ENCODE measurements at places on chromosomes 11 and 22.

DNA sequence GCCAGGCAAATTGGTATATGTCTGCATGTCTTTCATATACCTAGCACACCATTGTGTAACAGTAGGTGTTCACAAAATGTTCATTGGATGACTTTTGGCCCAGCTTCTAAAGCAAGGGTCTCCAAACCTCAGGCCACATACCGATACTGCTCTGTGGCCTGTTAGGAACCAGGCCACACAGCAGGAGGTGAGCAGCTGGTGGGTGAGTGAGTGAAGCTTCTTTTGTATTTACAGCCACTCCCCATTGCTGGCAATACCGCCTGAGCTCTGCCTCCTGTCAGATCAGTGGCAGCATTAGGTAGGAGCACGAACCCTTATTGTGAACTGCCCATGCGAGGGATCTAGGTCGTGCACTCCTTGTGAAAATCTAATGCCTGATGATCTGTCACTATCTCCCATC is 836.6 kb downstream of the NTM start:
- no peak for DNase-seq

- no peak for DNase-seq
These were observed 8.1 kb downstream of the GNAZ start for GRCh38 chr22:23078462-23078787.

DNA sequence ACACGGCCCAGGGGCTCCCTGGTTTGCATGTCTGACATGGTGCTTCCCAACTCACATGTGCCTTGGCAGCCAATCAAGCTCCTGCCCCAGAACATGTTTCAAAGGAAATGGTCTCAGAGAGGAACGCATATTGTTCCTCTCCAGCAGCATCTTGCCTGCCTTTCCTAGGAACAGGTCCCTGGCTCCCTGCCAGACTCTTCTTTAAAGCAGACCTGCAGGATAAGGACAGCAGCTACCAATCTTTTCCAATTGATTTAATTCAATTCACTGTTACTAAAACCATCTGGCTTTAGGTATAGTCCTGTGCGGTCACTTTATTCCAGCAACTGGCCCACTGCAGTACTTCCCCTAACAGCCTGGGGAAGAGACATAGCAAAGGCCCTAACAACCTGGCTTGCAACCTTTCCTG is 79.9 kb downstream of the AMBRA1 start:
- DNase-seq, result peak; percentile 39

GRCh38 chr11:72635309-72635915 is 38.8 kb downstream of the PDE2A start:
- no peak for DNase-seq

- no peak for DNase-seq
These were observed 3.4 kb downstream of the SCGB1D4 start for GRCh38 chr11:62295504-62295903.

- no peak for DNase-seq
These were observed 333.9 kb upstream of the C11orf87 start for GRCh38 chr11:109088086-109088485.

DNA sequence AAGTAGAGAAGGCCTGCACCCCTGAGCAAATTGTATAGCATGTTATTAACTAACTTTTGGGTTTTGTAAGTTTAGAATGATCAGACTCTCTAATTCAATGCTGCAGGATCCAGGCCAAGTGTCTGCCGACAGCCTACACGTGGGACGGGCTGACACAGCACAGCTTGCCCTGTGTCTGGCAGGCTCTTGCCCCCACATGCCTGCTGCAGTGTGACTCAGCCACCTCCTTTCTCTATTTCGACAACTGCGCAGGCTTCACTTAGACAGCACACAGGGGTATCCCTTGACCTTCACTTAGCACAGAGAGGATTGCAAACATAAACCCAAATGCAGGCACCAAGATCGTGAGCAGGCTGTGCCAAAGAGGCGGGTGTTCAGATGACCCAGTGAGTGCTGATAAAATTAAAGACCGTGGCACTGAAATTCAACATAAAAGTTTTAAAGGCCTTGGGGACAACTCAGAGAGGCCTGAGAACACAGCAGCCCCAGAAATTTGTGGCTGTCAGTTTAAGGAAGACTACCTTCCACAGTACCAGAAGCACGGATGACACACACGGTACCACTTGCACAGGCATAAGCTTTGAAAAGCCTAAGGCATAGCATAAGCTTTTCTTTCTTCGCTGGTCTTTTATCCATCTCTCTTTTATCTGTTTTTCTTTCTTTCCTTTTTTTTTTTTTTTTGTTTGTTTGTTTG is 37.8 kb downstream of the SCN3B start:
- no peak for DNase-seq

DNA sequence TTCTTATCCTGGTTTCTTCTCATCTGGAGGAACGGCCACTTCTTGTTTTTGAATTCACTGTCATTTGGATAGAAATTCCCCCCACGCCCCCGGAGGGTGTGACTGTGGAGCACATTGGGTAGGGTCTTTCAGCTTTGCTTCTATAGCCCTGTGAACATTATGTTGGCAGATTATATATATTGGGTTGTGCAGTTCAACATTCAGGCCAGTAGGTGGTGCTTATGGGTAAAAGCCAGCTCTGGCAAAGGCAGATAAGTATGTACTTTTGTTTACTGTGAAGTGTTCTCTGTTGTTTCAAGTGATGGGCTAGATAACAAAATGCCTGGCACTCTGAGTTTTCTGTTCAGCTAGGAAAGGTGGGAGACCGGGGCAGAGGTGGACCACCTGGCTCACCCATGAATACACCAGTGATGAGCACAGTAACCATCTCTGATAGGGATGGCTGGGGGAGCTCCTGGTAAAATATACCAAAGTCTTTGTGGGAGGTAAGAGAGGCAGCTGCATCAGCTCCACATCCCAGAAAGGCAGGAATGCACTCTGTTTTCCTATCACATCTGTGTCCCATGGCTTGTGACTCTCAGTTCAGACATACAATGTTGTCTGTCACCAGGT is 1348.2 kb upstream of the RAG2 start:
- DNase-seq, result peak; percentile 66

- no peak for DNase-seq
These were observed 7.1 kb downstream of the SAA4 start for GRCh38 chr11:18229501-18229900.

- no peak for DNase-seq
These were observed 845.4 kb downstream of the OPCML start for GRCh38 chr11:132686886-132687285.

- no peak for DNase-seq
These were observed 54.2 kb downstream of the SLC25A17 start for GRCh38 chr22:40764763-40765441.

GRCh38 chr11:61281581-61282250 is 13.4 kb downstream of the VWCE start:
- DNase-seq, result peak; percentile 89

GRCh38 chr11:110453684-110454354 is 24.1 kb downstream of the FDX1 start:
- DNase-seq, result no peak

GRCh38 chr11:69921128-69922014 is 102.2 kb upstream of the FGF3 start:
- no peak for DNase-seq

DNA sequence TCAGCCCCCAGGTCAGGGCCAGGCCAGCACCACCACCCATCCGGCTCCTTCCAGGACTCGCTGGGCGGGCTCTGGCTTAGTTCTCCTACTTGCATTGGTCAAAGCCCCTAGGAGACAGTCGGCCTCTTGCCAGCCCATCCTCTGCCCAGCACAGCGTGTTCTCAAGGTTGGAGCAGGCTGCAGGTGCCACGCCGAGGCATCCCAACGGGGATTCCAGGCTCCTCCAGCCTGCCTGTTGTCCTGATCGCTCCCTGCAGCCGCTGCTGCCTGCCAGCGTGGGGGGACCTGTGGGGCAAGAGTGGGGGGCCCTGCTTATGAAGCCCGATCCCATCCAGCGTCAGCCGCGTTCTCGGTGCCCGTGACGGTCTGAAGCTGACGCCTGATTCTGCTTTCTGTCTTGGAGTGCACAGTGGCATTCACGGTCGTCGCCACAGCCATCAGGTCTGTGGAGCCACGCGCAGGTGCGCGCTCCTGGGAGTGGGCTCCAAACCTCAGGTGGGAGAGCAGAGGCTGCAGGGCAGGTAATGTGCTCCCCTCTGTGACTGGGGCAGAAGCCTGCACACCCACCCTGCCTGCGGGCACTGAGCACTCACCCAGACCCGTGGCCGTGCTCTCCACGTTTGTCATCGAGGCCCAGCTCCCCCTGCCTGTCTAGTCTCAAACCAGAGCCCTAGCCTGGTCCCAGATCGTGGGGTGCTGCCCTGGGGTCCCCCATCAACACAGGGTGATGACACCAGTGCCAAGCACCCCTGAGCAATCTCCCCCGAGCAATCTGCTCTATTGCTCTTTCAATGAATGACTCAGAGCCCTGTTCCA is 991.6 kb downstream of the BRD1 start:
- DNase-seq, result no peak

DNA sequence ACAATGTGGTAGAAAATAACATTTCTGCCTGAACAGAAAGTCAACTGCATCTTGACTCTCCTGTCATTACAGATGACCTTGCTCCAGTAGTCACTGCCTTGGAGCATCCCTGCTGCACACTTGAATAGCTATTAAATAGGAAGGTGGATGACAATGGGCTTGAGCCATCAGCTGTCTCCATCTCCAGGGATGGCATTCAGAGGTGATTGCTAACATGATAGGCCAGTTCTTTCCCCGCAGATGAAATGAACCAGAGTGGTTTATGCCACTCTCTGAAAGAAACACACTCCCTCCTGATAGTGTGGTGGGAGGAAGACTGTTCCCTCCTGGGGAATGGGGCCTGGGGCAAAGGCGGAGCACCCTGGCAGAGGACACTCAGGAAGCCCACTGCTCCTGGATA is 57.1 kb upstream of the OLFML1 start:
- DNase-seq, result no peak

GRCh38 chr11:16795146-16795545 is 56.7 kb downstream of the C11orf58 start:
- DNase-seq, result no peak

DNA sequence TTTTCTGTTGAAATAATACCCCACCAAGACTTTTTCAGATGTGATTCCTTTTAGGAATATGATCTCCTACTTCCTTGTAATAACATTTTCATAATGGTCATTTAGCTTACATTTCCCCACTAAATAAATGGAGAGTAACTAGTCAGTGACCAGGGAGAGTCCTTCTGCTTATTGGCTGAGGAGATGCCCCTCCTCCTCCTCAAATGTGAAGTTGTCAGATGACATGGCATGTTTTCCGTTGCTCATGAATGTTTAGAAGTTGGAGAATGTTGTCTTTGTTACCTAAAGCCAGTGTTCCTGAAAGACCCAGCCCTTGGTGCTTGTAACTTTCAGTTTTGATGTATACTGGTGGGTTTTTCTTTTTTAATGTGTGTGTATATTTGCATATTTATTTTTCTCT is 38.2 kb downstream of the CSRP3 start:
- DNase-seq, result no peak

DNA sequence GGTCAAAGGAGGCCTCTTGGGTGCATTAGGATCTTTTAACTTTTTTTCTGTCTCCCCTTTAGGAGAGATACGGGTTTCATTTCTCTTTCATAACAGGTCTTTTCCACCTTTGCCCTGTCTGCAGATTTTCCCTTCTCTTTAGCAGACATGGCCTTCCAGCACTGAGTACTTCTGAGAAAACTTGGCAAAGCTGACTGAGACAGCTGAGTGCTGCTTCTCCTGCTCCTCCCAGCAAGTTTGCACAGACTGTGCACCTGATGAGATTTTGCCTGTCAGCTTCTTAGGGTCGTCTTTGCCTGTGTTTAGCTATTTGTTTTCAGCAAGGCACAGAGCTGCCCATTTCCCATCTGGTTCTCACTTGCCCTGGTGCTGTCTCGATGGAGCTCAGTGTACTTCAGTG is 87.5 kb upstream of the TBCEL start:
- DNase-seq, result no peak

DNA sequence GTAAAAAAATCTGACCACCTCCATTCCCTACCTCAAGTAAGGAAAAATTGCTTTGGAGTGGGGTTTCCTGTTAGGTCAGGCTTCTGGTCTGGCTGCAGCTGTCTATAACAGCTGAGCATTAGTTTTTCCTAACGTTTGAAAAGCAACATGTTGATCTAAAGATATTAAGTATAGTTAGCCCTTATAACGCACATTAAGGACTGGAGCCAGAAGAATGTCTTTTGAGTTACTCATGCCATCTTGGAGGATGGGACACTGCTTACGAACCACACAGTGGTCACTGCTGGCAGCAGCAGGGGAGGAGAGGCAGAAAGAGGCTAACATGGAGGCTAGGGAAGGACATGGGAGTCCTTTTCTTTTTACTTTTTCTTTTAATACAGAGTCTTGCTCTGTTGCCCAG is 44.1 kb upstream of the GDPD4 start:
- no peak for DNase-seq

DNA sequence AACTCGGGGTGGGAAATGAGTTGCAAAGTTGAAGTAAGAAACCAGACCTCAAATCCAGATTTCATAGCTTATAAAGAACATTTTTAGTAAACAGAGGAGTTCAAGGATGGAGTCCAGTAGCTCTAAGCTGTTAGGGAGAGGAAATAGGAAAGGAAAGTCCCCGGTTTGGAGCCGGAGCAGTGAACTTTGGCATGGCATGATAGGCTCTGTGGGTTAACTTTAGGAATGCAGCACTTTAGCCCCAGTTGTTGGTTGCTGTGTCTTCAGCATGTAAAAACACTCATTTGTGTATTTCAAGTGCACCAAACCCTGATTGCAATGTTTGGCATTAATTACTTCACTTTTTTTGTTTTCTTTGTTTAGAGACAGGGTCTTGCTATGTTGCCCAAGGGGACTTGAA is 8.6 kb upstream of the PIK3IP1 start:
- DNase-seq, result no peak

DNA sequence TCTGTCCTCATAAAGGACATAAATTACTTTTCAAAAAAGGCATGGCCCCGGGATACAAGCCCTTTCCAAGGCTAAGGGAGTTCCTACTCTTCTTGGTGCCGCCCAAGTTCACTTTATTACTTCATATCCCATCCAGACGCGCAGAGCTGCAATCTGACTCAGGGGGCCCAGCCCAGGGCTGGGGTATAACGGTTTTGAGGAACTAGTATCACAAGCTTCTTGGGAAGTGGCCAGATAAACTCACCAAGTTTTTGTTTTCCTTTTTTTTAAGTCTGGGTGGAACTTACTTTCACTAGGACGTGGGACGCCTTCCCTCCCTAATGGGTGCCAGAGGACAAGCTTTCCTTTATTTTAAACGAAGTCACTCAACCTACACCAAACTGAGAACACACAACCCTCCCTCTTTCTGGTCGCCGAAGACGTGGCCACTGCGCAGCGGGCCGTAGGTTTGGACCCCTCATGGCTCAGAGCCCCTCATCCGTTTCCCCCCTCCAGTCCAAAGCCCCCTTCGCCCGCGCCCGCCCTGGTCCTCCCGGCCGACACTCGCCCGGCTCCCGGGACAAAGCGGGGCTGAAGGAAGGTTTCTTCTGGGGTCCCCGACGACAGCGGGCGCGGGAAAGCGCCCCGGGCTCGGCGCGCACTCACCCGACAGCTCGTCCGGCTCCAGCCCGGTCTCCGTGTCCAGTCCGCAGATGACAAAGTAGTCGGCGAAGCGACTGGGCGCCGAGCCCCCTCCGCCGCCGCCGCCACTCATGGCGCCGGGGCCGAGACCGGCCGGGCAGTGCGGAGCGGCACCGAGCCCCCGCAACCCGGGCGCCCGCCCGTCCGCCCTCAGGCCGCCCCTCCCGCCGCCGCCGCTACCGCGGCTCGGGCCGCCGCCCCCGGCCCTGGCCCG is 587 bp downstream of the DENND5A start:
- DNase-seq, result peak; percentile 66

Data from erythroblast (primary cell).